Osteocyte (in vitro differentiated cells): ENCODE measurements at places on chromosomes 2 and 18.
A peak's percentile ranks its signal among the peaks of the same experiment; 100 is the strongest.

GRCh38 chr18:3015851-3016250 is 2.9 kb upstream of the LPIN2 start:
- DNase-seq = no peak

GRCh38 chr2:204066051-204066450 is 129.5 kb downstream of the ICOS start:
- DNase-seq = no peak

DNA sequence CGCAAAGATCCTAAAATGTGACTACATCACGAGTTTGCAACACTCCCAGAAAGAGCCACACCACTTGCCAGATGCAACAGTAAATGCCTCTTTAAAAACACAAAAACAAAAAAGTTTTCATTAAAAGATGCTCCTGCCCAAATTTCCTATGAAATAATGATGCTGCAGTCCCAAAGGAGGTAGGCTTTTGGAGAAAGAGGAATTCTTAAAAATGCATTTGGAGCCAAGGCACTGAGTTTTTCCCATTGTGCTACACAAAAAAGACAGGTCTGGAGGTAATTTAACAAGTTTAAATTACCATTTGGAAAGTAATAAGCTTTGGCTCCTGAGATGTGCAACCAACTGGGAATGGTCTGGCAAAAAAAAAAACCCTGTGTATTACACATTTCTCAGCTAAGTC is 145.0 kb downstream of the PID1 start:
- no peak for DNase-seq

DNA sequence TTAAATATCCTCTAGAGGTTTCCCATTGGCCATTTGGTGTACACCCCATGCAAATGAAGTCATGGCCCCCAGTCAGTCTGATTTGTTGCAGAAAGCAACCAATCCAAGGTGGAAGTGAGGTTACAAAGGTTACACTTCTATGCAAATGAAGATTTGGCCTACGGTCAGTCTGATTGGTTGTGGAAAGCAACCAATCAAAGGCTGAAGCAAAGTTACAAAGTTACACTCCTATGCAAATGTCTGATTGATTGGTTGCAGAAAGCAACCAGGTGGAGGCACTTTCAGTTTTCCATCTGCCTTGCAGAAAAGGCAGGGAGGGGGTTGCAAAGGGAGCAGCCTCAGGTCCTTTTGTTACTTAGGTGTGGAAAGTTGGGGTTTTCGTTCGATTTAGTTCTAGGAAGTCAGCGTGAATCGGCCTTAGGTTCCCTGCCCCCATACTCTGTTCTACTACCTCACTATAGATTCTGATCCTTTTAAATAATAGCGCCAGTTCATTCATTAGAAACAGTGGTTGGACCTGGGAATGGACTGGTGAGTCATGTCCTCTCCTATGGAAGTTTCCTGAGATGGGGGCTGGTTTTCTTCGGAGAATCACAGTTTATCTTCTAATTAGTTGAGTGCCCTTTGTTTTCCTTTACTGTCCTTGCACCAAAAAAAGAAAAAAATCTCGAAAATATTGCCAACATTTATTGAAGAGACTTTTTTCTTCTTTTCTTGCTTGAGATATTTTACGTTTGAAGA is 279.5 kb downstream of the AGAP1 start:
- DNase-seq = no peak

GRCh38 chr18:74944676-74945075 is 264.3 kb downstream of the PTGR3 start:
- no peak for DNase-seq

- no peak for DNase-seq
These were observed 321.3 kb upstream of the TFPI start for GRCh38 chr2:187875261-187876141.

DNA sequence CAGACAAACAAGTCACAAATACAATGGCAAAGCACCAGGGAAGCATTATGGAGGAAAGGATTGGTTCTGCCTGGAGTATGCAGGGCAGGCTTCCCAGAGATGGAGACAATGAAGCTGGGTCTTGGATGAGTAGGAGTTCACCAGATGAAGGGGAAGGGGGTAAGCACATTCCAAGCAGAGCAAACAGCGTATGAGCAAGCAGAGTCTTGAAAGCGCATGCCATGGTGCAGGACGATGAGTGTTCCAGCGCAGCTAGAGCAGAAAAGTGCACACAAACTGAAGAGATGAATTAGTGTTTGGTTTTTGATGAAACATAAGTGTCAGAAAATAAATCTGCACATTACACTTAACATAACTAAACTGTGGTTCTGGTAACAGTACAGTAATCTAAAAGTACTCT is 21.6 kb downstream of the MBD2 start:
- no peak for DNase-seq

- DNase-seq = peak; percentile 11
These were observed 100.2 kb upstream of the FOSL2 start for GRCh38 chr2:28292491-28292890.

DNA sequence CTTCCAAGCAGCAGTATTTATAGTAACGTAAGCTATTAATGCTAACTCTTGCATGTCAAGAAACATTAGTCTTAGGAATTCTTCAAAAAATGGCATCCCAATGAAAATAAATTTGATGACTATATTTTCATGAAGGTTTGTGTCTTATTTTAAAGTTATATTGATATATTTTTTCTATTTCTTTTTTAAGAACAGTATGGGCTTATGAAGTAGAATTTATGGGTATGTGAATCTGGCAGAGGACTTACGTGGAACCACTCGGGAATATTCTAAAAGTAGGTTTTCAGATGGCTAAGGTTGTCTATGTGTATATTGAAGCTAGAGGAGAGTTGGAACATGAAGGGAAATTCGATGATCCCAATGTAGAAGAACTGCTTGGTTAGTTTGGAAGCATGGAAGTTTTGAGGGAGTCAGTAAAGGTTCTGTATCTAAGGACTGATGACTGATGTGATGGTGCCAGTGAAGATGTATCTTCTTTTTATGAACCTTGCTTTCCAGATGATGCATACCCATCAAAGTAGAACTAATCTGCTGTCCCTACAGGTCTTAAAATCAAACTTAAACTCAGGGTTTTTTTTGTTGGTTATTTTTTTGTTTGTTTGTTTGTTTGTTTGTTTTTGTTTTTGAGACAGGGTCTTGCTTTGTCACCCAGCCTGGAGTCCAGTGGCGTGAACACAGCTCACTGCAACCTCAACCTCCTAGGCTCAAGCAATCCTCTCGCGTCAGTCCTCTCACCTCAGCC is 39.5 kb downstream of the DDX1 start:
- no peak for DNase-seq

DNA sequence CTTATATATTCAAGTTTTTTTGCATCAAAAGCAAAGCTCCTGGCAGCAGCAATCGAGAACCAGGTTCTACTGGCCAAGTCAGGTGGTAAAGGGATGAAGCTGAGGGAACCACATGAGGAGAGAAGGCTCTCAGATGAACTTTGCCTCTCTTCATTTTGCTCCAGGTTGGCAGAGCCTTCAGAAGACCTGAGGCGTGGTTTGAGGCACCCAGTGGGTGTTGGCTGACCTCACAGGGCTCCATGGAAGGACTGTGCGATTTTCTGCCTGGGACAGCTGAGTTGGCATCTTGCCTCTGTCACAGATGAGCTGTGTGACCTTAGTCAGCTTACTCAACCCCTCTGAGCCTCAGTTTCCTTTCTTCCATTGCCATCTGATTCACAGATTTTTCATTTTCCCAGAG is 89.0 kb downstream of the INSIG2 start:
- DNase-seq = no peak

DNA sequence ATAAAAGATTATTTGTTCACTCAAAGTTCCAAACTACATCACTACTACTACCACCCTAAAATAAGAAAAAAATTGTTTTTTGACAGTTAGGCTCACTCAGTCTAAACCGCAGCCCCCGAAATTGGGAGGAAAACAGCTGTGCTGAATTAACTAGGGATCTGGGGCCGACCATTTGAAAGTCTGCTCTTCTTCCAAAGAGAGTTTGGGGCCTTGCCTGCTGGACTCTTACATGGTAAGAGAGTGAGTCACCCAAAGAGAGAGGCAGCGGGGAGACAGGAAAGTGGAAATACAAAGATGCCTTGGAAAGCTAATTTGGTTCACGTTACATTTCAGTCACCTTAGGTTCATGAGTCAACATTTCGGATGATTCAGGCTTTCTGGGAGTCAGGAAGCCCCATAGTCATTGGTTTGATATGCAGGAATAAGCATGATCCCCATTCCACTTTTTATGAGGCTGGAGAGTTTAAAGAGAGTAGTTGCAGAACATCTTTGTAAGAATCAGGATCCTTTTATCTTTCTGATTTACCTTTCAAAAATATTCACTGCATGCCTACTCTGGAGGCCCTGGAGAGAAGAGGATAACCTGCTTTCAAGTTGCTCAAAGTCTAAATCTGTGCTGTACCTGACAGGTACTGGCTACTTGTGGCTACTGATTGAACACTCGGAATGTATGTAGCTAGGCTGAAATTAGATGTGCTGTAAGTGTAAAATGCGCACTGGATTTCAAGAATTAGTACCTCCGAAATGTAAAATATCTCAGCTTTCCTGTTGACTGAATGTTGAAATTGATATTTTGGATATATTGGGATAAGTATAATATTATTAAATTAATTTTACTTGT is 995 bp upstream of the RTN4 start:
- no peak for DNase-seq

DNA sequence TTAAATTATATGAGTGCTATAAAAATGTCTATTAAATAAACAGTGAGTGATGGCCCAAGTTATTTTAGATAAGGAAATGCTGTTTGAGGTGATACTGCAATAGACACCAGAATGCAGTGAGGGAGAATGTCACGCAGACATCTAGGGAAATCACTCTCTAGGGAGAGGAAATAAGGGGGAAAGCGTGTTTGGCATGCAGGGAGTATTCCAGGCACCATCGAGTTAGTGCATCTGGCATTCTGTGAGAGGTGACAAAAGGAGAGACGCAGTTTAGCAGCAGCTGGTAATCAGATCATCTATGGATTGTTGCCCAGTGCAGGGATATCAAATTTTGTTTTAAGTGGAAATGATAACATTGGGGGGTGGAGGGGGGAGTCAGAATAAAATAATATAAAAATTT is 175.4 kb upstream of the NETO1 start:
- no peak for DNase-seq

- no peak for DNase-seq
These were observed 90.9 kb upstream of the ID2 start for GRCh38 chr2:8590938-8591337.

- DNase-seq = no peak
These were observed 222.1 kb downstream of the CELF4 start for GRCh38 chr18:37343542-37343851.

DNA sequence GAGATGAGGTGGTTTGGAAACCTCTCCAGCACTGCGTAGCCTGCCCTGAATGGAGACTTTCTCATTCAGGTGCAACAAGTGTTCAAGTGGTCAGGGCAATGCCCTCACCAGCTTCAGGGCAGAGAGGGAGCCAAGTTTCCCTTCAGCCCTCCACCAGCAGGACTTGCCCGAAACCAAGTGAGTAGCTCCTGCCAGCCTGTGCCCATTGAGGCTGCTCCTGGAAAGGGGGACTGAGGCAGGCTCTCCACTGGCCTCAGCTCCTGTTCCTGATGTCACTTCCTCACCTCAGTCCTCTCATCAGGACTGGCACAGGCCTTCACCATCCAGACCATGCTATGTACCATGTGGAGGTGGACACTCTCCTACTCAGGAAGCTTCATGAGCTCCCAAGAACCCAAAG is 94.6 kb downstream of the CELF4 start:
- DNase-seq = no peak

DNA sequence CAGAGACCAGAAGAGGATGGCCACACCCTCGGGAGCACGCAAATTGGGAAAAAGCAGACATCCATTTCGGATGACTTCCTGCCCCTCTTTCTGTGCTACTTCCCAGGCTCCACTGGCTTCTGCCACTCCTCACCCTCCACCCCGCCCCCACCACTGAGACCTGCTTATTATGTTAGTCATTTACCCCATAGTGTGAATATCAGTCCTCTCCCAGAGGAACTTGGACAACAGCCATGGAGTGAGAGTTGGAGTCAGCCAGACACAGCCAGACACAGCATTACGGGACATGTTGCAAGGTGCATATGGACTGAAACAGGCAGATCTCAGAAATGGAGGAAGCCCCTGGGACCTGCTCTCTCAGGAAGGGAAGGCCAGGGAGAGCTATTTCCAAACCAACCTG is 51.8 kb downstream of the CTIF start:
- DNase-seq = no peak

DNA sequence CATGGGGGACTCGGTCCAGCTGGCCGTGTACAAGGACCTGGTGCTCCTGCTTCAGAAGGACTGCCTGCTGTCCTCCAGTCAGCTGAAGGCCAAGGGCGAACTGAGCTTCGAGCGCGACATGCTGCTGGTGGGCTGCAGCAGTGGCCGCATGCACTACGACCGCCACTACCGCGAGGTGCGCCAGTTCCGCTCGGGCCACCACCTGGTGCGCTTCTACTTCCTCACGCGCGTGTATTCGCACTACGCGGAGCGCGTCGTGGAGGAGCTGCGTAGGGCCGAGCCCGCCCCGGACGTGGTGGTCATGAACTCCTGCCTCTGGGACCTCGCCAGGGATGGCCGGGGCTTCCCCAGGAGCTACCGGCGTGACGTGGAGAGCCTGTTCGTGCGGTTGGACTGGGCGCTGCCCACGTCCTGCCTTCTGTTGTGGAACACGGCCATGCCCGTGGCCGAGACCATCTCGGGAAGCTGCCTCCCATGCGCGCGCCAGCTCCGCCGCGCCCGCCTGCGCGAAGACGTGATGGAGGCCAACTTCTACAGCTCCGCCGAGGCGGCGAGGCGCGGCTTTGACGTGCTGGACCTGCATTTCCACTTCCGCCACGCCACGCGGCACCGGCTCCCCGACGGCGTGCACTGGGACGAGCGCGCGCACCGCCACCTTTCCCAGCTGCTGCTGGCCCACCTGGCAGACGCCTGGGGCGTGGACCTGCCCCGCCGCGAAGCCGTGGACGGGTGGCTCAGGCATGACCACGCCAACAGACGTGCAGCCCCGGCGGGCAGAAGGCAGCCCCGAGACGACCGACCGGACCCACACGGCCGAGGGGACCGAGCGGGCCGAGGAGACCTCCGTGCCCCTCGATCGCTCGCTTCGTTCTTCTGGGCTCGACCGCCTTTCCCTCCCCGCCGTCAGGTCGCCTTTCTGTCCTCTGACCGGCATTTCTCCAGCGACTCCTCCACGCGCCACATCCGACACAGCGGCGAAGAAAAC is 293.9 kb upstream of the ERBB4 start:
- no peak for DNase-seq
